ENCODE measurements at places on chromosomes 2 and 18.
A peak's percentile ranks its signal among the peaks of the same experiment; 100 is the strongest.

GRCh38 chr2:158546412-158547144, 89.8 kb downstream of the PKP4 start:
- ATAC-seq, result no peak
- no peak overlapping the region for H3K4me3 ChIP-seq

- no peaks in the 10 kb centered on the region for H3K36me3 ChIP-seq
- H3K4me1 ChIP-seq, result peaks cover 71% of the 10 kb centered on the region
- no peaks in the 10 kb centered on the region for H3K27me3 ChIP-seq
- H3K27ac ChIP-seq, result peak overlapping the region; percentile 75
Measured at GRCh38 chr18:58313491-58314032, 269.5 kb downstream of the NEDD4L start.

- no peak overlapping the region for H3K4me3 ChIP-seq
- ATAC-seq, result peak; percentile 67
- peaks cover 82% of the 10 kb centered on the region for H3K4me1 ChIP-seq
- no peaks in the 10 kb centered on the region for H3K27me3 ChIP-seq
- H3K36me3 ChIP-seq, result no peaks in the 10 kb centered on the region
Measured at GRCh38 chr2:239264838-239265651, 135.8 kb downstream of the HDAC4 start.

DNA sequence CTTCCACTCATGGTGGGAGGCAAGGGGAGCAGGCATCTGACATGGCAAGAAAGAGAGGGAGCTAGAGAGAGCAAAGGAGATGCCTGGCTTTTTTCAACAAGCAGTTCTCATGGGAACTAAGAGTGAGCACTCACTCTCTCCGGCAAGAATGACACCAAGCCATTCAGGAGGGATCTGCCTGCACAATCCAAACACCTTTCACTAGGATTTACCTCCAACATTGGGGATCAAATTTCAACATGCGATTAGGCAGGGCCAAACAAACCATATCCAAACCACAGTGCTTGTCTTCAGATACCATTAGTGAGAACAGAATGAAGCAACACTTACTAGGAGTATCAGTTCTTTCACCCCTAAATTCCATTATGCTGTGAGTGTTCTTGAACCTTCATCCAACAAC, 77.3 kb downstream of the FIGN start:
- H3K27ac ChIP-seq, result peak overlapping the region; percentile 18
- H3K4me1 ChIP-seq, result peaks cover 66% of the 10 kb centered on the region
- no peaks in the 10 kb centered on the region for H3K36me3 ChIP-seq
